Stimulated activated CD8-positive, alpha-beta memory T cell treated with anti-CD3 and anti-CD28 coated beads, Interleukin-15, amount 100 ng/mL, for 24 hours (primary cell): ENCODE measurements at places on chromosomes 16 and 17.

- no peak for DNase-seq
Observed at GRCh38 chr17:56173026-56173425, 19.8 kb downstream of the ANKFN1 start.

GRCh38 chr17:36591434-36592315 is at the start of gene DHRS11:
Gene DHRS11, plus strand, starts transcription at chr17:36591879. Its CDS starts 131 bp downstream, at chr17:36592010.
- DNase-seq: peak; percentile 76

- no peak for DNase-seq
Observed at GRCh38 chr17:50362661-50363060, 10.3 kb downstream of the MRPL27 start.

- no peak for DNase-seq
Observed at GRCh38 chr16:68707340-68708152, 29.5 kb upstream of the CDH1 start.

DNA sequence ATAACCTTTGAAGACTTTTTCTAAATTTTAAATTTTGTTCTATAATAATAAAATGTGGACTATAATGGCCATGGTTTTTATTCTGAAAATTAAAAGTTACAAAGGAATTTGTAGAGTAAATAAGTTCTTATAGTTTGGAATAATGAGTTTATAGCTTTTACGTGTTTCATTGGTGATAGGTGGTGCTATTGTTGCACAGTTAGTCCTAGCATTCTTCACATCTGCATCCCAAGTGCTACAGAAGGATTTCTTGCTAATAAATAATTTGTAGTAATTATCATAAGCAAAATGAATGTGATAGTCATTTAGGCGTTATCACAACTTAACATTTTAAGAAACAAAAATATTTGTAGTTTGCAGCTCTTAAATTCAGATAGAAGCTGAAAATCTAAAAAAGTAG is 67.9 kb downstream of the BCAS3 start:
- no peak for DNase-seq

DNA sequence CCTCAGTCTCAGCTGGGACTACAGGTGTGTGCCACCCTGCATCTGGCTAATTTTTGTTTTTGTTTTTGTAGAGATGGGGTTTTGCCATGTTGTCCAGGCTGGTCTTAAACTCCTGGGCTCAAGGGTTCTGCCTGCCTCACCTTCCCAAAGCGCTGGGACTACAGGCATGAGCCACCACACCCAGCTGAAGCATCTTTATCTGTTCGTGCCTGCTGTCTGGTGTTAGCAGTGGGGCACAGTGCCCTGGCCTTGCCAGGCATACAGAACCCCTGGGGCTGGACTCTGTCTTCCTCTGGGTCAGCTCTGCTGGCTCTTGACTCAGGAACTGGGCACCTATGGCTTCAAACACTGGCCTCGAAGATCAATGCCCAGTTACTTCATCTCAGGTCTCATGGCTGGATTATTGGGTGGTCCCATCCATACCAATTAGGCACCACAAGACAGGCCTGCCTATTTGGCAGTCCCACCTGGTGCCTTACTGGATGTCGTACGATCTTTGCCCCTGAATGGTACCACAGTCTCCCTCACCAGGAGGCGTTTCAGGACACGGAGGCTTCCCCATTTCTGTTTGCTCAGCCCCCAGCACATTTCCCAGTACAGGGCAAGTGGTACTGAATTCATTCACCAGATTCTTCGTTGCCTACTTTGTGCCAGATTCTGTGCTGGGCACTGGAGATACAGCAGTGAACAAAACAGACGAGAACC is 99.3 kb downstream of the RAB11FIP4 start:
- no peak for DNase-seq

DNA sequence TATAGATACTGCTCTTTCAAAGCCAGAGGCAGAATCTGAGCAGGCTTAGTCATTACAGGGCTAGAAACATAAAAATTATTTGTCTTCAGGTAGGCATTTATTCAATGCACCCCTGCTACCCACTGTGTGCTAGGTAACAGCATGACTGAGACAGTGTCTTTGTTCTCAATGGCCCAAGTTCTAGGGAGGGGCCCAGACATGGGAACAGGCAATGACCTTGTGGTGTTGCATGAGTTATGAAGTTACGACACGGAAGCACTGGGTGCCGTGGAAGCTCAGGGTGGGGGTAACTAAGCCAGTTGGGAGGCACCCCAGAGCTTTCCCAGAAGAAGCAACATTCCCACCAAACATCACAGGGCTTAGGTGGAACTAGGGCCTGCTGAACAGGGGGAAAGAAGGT is 87.0 kb downstream of the CPPED1 start:
- no peak for DNase-seq

- no peak for DNase-seq
Observed at GRCh38 chr17:65656390-65657250, 95.2 kb upstream of the AXIN2 start.

DNA sequence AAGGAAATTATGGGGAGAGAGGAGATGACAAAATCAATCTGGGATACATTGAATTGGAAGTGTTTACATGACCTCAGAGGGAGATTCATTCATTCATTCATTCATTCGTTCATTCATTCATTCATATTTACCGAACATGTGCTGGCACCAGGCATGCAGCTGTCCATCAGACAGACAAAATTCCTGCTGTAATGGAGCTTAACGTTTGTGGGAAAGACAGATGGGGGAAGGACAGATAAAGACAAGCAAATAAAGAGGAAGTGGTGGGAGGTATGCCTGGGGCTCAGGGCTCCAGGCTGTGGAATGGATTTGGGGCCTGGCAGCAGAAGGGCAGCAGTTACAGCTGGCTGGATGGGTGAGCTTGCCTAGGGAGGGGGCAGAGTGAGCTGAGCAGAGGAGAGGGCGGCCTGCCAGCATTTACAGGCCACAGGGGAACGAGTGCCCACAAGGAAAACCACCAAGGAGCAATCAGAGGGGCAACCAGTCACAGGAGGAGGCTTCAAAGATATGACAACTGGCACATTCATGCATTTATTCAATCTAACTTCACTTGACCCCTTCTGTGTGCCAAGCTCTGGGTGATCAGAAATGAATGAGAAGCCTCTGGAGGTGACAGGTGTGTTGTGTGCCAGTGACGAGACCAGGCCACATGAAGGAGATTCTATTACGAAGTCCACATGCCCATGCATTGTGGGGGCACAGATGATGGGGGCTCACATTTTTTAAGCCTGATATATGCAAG is 48.5 kb downstream of the ARHGAP27 start:
- DNase-seq: no peak

- DNase-seq: no peak
Observed at GRCh38 chr17:80790981-80791742, 200.5 kb upstream of the CHMP6 start.

- DNase-seq: no peak
Observed at GRCh38 chr16:15610369-15610871, 32.5 kb downstream of the MARF1 start.

GRCh38 chr16:57226701-57227621 is 18.1 kb upstream of the ARL2BP start:
- no peak for DNase-seq

DNA sequence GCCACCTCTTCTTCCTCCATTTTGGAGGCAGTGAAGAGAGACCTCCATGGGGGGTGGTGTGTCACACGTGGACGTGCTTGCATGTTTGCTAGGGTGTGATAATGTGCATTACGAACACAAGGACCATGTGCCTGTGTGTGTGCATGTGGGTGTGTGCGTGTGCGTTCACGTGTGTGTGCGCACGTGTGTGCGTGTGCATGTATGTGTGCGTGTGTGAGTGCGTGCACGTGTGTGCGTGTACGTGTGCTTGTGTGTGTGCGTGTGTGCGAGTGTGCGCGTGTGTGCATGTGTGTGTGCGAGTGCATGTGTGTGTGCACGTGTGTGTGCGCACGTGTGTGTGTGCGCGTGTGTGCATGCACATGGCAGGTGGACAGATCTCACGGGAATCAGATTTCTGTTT is 29.5 kb downstream of the RNF213 start:
- no peak for DNase-seq

- peak; percentile 39 for DNase-seq
Observed at GRCh38 chr17:35312790-35313711, 60.4 kb downstream of the SLFN11 start.

GRCh38 chr16:65021852-65022595 is 99.8 kb downstream of the CDH11 start:
- no peak for DNase-seq

- no peak for DNase-seq
Observed at GRCh38 chr16:54519161-54519695, 232.6 kb upstream of the IRX3 start.

GRCh38 chr16:1539720-1540555 is 6.5 kb downstream of the TMEM204 start:
- DNase-seq: no peak

DNA sequence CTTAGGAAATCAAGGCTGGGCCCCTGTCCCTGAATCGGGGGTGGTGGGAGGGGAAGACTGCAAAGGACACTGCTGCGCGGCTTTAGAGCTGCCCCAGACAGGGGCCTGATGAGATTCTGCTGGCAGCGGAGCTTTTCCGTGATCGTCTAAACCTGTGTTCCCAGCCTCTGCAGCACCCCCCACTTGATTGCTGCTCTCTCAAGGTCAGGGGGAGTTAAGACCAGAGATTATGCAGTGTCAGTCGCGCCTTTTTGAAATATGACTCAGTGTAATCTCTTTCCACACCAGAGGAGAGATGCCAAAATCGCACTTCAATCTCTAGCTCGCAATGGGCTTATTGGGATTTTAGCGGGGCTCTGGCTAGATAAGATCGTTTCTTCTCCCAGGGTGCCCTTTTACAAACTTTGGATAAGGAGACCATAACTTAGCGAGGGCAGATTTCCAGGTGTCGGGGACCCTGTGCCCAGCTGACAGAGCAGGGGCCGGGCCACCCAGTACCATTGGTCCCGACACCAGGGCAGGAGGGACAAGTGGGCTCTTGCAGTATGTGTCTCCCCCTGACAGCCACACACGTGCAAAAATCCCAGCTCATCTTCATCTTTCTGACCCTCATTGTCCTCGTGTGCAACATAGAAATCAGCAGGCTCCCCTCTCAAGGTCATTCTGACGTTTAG is 87.0 kb downstream of the IRX3 start:
- DNase-seq: no peak

DNA sequence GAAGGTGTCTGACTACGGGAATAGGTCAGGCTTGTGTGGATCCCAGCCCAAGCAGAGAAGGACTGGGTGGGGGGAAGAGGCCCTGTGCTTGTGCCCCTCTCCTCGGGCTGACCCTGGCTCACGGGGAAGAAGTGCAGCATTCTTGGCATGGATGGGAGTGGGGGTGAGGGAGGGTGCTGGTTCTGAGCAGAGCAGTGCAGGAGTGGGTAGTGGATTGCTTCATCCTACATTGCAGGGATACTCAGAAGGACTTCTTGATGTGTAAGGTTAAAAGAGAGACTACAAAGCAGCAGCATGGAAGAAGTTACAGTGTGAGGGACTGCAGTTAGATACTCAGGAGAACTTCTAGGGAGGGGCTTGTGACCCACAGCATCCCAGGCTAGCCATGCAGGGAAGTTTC is 2.1 kb downstream of the ARHGAP23 start:
- DNase-seq: no peak

DNA sequence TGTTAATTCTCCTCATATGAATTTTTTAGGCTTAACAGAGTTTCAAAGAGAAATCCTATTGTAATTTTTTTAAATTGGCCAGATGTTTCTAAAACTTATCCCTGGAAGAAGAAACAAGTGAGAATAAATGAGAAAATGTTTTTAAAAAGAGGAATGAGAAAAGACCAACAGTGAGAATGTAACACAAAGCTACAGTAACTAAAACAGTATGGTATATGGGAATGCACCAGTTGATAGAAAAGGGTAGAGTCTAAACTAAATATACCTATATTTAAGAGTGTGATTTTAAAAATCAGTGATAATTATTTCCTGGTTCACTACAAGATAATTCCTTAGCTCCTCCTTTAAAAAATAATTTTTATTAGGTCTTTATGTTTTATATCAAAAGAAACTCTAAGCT is 127.9 kb downstream of the CCDC182 start:
- DNase-seq: no peak
